ENCODE measurements at places on chromosomes 6 and 20.

DNA sequence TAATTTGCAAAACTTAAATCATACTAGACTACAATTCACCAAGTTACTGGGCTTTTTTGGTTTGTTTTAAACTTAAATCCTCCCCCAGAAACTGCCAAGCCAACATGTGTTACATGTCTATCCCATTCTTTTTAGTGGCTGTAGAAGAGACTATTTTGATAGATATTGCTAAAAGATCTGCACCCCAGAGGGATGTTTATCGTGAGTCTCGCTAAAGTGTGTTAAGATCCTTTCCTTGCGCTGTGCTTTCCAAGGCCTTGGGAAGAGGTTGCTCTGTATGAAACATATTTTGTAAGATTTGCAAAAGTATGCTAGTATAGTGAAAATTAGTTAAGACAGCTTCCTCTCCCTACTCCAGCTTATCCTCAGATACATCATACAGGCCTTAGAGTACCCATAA, 63.0 kb downstream of the GPX5 start:
- no peak for DNase-seq

DNA sequence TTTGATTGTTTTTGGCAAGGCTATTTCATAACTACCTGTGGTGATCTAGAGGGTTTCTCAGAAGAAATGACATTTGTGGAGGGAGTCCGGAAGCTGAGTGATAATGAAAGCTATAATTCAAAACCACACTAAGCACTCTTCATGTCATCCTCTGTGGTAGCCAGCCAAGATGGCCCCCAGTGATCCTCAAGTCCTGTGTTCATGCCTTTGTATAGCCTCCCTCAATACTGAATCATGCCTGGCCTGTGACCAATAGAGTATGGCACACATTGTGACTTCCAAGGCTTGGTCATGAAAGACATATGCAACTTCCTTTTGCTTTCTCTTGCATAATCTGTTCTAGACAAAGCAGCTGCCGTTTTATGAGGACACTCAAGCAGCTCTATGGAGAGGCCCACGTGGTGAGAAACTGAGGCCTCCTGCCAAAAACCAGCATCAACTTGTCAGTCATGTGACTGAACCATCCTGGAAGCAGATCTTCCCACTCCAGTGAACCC, 12.8 kb upstream of the DNAAF9 start:
- DNase-seq, result no peak

- no peak for DNase-seq
These were observed 18.7 kb downstream of the MANEA start for GRCh38 chr6:95596021-95596420.

DNA sequence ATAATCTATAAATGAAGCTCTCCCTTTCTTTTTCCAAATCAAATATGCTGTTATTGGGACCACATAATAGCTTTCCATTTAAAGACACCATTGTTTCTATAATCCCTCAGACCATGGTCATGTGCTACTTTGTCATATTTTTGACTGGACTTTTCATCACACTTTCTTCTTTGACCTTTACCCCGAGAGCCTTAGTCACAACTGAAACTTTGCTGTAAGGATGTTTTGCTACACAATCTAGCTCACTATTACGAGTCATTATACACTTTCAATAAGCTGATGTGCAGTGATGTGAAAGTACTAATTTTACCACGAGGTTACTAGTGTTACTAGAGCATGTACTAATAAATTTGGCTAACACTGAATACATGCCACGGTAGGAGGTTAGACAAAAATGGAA, 367.2 kb upstream of the RUNX2 start:
- DNase-seq, result no peak

DNA sequence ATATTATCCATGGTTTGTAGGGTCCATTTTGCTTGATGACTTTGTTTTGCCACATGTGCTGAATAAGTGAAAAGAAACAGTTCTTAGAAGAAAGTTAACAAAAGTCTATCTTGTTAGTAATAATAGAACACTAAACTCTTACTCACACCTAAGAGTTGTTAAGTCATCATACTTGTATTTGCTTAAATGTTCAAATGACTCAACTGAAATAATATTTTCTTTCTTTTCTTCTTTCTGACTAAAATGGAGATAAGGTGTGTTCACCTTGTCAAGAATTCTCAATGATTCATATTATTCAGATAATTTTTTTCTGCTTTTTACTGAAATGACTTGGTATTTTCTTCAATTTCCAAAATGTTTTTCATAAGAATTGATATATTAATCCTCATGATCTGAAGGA, 327.2 kb downstream of the HTR1B start:
- no peak for DNase-seq

GRCh38 chr20:20733943-20734342, 21.5 kb upstream of the RALGAPA2 start:
- DNase-seq, result no peak

GRCh38 chr6:28693751-28694443, 168.2 kb downstream of the GPX5 start:
- no peak for DNase-seq

DNA sequence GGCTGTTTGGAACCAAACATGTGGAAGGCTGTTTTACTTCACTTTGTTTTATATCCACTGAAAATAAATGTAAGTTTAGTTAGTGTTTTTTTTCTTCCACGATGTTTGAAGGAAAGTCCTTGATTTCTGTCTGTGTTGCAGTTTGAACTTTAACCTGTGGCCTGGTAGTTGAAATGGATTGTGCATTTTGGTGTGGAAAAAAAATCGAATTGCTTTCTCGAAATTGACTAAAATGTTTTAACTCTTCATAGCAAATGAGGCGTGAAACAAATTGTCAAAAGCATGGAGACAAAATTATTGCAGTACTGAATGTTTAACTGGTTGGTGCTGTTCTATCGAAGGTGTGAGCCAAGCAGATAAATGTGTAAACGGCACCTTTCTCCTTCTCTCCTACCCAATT, 24.5 kb downstream of the ARID1B start:
- no peak for DNase-seq

GRCh38 chr6:5457983-5458683, 196.8 kb downstream of the FARS2 start:
- no peak for DNase-seq

DNA sequence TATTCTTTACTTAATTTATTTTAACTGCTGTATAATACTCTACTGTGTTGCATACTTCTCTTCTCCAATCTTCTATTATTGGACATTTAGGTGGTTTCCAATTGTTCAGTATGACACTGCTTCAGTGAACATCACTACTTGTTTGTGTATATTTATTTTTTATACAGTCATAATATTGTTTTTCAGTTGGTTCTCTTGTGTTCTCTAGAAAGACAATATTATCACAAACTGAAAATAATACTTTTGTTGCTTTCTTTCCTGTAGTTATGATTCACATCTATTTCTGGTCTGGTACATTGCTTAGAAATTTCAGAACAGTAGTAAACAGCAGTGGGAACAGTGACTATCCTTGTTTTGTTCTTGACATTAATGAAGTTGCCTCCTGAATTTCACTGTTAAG, 62.8 kb upstream of the GTSF1L start:
- DNase-seq, result no peak

DNA sequence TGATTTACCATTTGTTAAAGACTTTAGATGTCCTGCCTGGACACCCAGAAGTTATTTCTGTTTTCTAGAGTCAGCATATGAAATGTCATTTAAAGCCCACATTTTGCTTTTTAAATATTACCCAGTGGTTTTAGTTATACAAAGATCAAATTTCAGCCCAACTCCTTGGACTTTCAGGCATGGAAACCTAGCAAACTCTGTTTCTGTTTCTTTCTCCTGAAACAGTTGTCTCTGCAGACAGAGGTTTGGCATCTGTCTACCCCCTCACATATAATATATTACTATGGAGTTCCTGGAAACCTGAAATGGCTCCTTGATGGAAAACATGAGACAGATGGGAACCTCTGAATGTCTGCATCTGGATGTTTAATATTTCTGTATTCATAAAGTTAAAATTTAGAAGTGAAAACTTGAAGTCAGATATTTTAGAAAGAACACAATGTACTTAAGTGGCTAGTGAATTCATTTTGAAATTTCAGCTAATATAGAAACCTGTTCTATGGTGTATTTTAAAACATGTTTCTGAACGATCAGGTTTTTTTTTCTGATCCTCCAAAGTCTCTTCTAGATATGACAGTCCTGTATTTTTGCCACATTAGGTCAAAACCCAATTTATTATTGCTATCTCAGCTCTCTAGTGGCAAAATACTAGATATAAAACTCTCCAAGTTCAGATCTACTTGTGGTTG, 743.3 kb downstream of the CD109 start:
- no peak for DNase-seq
